ENCODE measurements at places on chromosomes 4 and X. TPM values are rescaled to one million over a fixed set of nuclear protein-coding genes. Genes with fewer than 3 reads are reported as not detected.
A peak's percentile ranks its signal among the peaks of the same experiment; 100 is the strongest.

TRIM2 gene
- polyA plus RNA-seq, result 23.3 TPM

LONRF3 gene
- polyA plus RNA-seq, result 0.67 TPM

ANKRD37 gene
- polyA plus RNA-seq, result 14.2 TPM

GATA1 gene
- not detected for polyA plus RNA-seq

RBM46 gene
- not detected for polyA plus RNA-seq

OR13H1 gene
- not detected for polyA plus RNA-seq

EOLA2 gene
- polyA plus RNA-seq, result 30.3 TPM

MAGEE1 gene
- polyA plus RNA-seq, result 3.0 TPM

BEX5 gene
- 42.4 TPM for polyA plus RNA-seq

MAGEB4 gene
- not detected for polyA plus RNA-seq

DNA sequence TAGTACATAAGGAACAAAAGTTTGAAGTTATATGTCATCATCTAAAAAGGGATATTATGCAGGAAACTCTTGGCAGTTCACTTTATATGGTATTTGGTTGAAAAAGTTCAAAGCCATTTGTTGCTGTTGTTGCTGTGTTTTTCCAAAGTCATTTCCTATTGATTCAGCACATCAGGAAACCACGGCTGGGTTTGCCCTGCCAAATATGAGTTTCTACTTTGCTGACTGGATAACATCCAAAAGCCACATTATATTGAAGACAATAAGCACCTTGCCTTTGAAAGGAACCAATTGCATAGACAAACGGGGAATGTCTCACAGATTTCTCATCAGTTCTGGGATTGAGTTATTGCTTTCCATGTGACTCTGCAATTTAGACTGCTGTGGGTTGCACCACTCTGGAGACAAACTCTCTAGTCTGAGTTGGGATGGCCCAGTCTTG, 206.1 kb downstream of the SLC39A8 start:
- DNase-seq, result no peak

DNA sequence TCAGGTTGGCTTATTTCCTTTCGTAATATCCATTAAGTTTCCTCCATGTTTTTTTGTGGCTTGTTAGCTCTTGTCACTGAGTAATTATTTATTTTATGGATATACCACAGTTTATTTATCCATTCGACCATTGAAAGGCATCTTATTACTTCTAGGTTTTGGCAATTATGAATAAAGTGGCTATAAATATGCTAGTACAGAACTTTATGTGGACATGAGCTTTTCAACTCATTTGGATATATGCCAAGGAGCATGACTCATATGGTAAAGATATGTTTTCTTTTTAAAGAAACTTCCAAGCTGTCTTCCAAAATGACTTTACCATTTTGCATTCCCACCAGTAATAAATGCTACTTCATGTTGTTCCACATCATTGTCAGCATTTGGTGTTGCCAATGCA, 803.6 kb downstream of the GLUD2 start:
- DNase-seq, result no peak

- DNase-seq, result no peak
These were observed 29.7 kb upstream of the LNX1 start for GRCh38 chr4:53620956-53621355.

DNA sequence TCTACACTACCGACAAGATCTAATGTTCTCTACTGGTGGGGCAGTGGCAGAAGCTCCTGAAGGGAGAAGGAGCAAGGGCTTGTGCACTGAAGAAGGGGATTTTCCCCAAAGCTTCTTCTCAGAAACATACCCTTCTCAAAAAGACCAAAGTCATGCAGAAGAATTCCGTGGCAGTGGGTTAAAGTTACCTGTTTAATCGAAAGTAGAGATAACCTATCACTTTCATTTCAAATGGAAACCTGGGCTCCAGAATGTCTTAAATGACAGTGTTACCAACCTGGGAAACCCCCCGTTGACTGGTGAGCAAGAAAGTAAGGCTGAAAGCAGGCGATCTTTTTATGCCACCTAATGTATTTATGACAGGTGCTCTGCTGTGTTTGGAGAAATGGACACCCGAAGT, 92.5 kb upstream of the TEX13D start:
- DNase-seq, result no peak

DNA sequence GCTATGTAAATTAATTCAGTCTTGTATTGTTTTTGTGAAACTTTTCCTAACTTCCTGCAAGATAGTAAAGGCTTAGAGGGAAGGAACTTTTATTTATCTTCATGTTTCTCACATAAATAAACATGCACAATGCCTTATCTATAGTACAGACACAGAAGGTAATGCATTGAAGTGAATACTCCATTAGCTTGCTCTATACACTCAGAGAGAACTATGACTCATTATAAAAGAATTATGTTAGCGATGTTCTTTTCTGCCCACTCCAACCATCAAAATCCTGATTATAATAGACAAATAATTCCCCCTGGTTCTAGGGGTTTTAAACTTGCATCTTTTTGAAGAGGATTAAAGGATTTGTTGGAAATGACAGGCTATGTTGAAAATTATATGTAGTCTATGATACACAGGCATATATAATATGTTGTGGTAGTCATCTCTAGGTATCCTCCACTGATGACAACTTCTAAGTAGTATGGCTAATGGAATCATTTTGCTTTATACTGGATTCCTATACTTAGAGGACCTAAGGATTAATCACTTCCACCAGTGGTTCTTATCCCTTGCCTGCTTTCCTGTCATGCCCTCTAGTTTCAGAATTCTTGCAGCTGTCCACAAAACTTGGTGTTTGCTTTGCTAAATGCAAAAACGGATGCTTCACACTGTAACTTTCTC, 115.7 kb downstream of the NDST4 start:
- no peak for DNase-seq

DNA sequence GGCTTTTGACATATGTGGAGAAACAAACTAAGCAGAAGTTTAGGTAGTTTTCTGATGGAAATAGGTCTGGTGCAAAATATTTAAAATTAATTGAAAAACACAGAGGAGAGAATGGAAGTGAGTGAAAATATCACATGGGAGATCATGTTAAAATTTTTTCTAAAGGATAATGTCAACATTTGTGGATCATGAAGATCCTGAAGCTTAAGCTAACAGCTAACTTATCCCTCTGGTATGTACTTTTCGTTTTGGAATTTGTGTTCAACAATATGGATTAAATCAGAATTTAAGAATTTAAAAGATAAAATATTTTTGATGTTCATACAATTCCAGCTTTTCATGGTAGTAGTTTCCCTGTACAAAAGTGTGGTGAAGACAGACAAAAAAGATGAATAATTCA, 572.8 kb upstream of the FAM241A start:
- DNase-seq, result no peak

- DNase-seq, result no peak
These were observed 217.6 kb downstream of the PRR32 start for GRCh38 chrX:127037159-127037558.

DNA sequence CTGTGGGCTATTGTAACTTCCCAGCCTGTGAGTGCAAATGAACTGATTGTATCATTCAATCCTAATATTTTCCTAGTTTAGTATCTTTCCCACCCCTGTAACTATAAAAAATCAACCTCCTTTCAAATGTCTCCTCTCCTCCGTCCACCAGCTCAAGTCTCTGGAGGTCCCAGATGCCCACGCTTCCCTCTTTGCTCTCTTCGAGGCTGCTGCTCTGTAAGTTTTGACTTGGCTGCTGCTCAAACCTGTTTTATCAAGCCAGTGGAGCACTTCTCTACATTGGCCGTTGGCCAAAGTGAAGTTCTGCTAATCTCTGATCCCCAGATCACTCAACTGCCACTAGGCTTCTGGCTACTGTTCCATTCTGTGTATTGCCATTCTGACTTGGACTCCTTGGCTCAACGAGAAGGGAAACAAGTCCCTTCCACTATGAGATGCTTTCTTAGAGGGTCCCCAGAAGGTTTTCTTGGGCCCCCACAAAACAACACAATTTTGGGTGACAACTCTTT, 60.7 kb upstream of the RAPGEF2 start:
- DNase-seq, result no peak

DNA sequence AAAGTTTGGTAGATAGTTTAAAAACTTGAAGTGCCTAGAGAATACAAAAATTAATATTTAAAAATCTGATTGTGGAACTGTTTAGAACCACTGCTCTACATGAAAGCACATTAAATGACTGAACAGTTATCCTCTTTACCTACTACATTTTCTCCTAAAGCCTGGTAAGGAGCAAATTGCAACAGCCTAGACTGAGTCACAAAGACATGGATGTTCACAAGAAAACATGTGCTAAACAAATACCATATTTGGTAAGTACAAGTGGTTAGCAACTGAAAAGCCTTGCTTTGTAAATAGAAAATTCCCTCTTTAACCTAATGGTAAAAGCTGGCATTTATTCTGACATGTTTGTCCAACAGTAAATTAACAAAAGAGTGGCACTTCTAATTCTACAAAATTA, 203.1 kb downstream of the FBXO8 start:
- DNase-seq, result no peak

DNA sequence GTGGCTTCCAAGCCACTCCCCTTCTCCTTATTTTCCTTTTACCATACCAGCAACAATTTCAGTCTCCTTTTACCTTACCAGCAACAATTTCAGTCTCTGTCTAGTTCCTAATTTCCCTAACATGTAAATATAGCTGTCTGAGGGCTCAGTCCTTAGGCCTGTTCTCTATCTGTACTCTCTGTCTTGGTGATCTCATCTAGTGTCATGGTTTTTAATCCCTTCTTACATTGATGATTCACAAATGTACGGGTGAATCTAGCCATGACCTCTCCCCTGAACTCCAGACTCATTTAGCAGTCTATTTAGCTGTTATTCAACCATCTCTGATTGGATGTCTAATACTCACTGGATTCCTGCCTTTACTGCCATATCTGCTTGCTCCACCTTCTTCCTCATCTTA, 7.2 kb downstream of the IL15 start:
- no peak for DNase-seq

- no peak for DNase-seq
These were observed 60.1 kb downstream of the SEPTIN11 start for GRCh38 chr4:77009511-77010115.

GRCh38 chr4:115113506-115114106, at the start of gene NDST4:
TSS of gene NDST4 (minus strand) at chr4:115113620. CDS start at chr4:115077036, 36,584 bp downstream.
- DNase-seq, result peak; percentile 87

- DNase-seq, result peak; percentile 60
These were observed 1.5 kb upstream of the BCOR start for GRCh38 chrX:40099055-40099958.

Measured in kidney (tissue), 22 donors.